Brain (organoid and tissue), 16 donors: ENCODE measurements at places on chromosomes 6 and 20.
A peak's percentile ranks its signal among the peaks of the same experiment; 100 is the strongest.

DNA sequence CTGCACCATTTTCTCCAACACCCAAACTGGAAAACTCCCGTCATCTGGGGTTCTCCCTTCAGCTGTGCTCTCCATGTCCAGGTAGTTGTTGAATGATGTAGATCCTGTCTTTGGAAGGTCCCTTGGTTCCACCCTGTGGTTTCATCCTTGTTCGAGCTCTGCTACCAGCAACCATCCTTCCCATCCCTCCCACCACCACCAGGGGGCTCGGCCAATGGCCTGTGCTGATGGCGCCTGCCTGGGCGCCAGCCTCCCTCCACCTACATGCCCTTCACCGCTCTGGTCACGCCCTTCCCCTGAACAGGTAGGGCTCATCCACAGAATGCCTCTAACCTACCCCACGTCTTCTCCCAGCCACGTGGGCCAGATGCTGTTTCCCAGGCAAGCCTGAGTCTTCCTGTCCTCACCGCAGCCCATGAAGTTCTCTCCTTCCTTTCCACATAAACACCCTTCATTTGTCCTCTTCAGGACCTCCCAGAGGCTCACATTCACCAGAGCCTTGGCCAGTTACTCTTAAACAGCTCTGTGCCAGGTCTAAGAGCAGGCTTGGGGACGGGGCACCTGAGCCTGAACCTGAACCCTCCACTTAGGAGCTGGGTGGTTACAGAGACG is 75.1 kb upstream of the DUSP22 start:
- no peak for DNase-seq

- DNase-seq = peak; percentile 53
Observed at GRCh38 chr20:62437927-62438326, 10.6 kb upstream of the RBBP8NL start.

DNA sequence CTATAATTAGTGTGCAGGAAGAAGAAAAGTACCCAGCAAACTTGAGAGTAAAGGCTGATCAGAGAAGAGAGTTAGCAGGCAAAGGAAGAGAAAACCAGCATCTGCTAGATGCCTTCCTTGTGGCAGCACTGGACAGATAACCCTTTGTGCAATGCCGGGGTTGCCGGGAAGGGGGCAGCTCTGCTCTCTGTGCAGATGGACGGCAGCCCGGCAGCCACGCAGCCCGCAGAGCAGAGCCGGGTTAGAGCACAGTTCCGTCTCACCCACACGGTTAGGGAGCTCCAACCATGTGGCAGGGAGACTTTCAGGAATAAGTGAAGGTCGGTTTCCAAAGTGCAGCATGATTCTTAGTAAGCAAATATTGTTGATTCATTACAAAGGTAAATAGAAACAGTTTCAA is 80.0 kb upstream of the RPS6KA2 start:
- DNase-seq = no peak

GRCh38 chr20:63940071-63940471 is 16.1 kb downstream of the UCKL1 start:
- no peak for DNase-seq

DNA sequence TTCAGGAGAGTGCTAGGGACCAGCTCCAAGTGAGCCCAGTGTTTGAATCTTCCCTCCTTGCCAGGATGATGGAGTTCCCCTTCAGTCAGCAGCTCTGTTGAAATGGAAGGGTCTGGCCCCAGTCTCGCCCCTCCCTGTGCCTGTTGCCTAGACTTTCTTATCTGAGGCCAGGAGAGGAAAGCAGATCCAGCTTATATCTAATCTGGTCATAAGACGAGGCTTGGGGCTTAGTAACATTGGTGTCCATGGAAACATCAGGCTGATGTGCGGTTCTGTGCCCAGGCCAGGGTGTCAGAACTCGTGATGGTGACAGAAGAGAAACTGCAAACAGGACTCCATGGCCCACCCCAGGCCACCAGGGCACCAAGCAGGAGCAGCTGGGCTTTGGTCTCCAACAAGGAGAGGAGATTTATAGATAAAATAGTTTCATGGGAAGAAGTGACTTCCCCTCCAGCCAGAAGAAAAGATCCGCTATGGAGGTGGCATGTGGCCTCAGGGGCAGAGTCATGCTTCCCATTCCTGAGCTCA is 9.8 kb downstream of the MAS1L start:
- DNase-seq = no peak
